ENCODE measurements at places on chromosomes 2 and 18. TPM values are rescaled to one million over a fixed set of nuclear protein-coding genes. Genes with fewer than 3 reads are reported as not detected.

Gene EGR4
- total RNA-seq, result not detected

Gene PCARE
- total RNA-seq, result 0.11 TPM

Gene DOK6
- total RNA-seq, result 2.9 TPM

Gene STAT4
- 6.6 TPM for total RNA-seq

Gene MALL
- 22.2 TPM for total RNA-seq

Gene CYS1
- 1.6 TPM for total RNA-seq

Gene DSC2
- 7.0 TPM for total RNA-seq

Gene PTPRM
- 198 TPM for total RNA-seq

Gene MEIS1
- 6.8 TPM for total RNA-seq

Gene FAM228A
- total RNA-seq, result 1.6 TPM

Gene DYNAP
- total RNA-seq, result not detected

Gene KCNF1
- total RNA-seq, result not detected

Gene C1GALT1C1L
- 1.8 TPM for total RNA-seq

Gene ASB1
- 15.2 TPM for total RNA-seq

Gene ATP6V1C2
- total RNA-seq, result not detected

Gene DNAJC5G
- not detected for total RNA-seq

Gene ATP8B1
- 71.8 TPM for total RNA-seq

Gene SNTG2
- total RNA-seq, result 14.2 TPM

Gene SH2D6
- total RNA-seq, result 2.7 TPM

Gene HDAC4
- total RNA-seq, result 91.6 TPM

Gene AKAIN1
- total RNA-seq, result not detected

Gene OR6B2
- total RNA-seq, result not detected

Gene INPP1
- 25.3 TPM for total RNA-seq

Gene ZNF24
- total RNA-seq, result 76.2 TPM

Gene PSMG2
- 68.7 TPM for total RNA-seq

Gene TBC1D8
- total RNA-seq, result 33.3 TPM

Gene FKBP7
- 19.4 TPM for total RNA-seq

Gene PRLH
- not detected for total RNA-seq

Gene RAB6C
- 0.40 TPM for total RNA-seq

Gene BOK
- 24.9 TPM for total RNA-seq

Gene PTPN18
- 67.5 TPM for total RNA-seq

Gene EFR3B
- 17.3 TPM for total RNA-seq

Gene HEATR5B
- total RNA-seq, result 49.7 TPM

Gene SERPINB13
- not detected for total RNA-seq

Gene EVX2
- not detected for total RNA-seq

Gene DSEL
- 6.8 TPM for total RNA-seq

Gene POLE4
- total RNA-seq, result 34.4 TPM

Gene UGT1A6
- 3.3 TPM for total RNA-seq

Gene SLC25A52
- total RNA-seq, result not detected

Gene SLC9A2
- 0.40 TPM for total RNA-seq

Gene ANKRD30B
- total RNA-seq, result not detected

Gene PROC
- total RNA-seq, result not detected

Gene KDSR
- total RNA-seq, result 53.1 TPM

Gene SEH1L
- total RNA-seq, result 26.8 TPM

Gene OTOS
- 31.1 TPM for total RNA-seq

Gene IL1A
- 0.40 TPM for total RNA-seq

Gene MTHFD2
- 14.8 TPM for total RNA-seq

Gene RFTN2
- total RNA-seq, result 10.2 TPM

Gene CARF
- total RNA-seq, result 41.8 TPM

Gene COL3A1
- 48.4 TPM for total RNA-seq

Gene ACMSD
- 1.4 TPM for total RNA-seq

Gene CYP27C1
- not detected for total RNA-seq
